CD8-positive, alpha-beta memory T cell (primary cell): ENCODE measurements at places on chromosomes 13 and 19.

- DNase-seq = no peak
Observed at GRCh38 chr13:50494138-50494537, 349.4 kb downstream of the DLEU7 start.

- no peak for DNase-seq
Observed at GRCh38 chr13:113848020-113848419, 15.9 kb downstream of the GAS6 start.

DNA sequence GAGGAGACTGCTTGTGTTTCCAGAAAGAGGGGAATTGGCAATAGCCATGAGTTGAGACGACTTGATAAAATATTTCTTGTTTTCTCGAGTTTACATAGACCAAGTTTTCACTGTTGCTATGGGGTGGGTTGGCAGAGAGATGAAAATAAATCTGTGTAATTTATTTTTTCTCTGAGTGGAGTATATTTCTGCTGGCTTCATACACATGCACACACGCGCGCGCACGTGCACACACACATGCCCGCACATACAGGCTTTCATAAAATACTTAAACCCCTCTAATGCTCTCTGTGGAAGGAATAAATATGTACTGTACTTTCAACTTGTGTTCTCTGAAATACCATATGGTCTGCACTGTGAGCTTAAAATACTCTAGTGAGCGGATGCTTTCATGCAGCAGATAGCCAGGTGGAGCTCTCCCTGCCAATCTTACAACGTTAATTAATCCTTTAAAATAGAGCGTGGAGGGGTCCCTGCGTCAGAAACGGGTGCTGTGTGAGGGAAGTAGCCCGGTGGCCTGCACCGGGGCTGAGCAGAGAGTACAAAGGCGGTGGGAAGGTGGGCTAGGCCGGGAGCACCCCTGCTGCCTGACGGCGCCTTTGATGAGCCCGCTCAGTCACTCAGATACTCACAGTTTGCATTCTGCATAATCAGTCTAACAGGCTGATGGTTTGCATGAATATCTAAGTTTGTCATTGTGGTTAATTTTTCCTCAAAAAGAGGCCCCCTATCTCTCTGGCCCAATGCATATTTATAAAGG is 44.1 kb downstream of the CCNE1 start:
- DNase-seq = no peak

- DNase-seq = no peak
Observed at GRCh38 chr13:49643035-49643646, 14.8 kb downstream of the ARL11 start.

DNA sequence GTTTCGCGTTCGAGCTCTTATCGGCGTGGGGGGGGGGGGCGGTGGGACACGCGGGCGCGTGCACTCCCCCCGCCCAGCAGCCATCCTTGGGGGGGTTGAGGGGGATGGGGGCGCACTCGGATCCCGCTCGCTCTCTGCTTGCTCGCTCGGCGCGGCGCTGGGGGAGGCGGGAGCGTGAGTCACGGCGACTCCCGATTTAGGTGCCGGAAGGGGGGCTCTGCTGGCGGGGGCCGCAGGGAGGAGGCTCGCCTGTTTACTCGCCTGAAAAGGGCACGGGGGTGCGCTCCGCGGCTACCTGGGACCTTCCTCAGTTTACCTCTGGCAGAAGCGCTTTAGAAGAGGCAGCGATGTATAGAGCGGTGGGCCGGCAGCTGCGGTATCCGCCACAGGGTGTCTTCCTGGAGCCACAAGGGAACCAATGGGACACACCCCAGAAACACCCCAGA is 1.1 kb upstream of the PDE4A start:
- DNase-seq = peak; percentile 54

DNA sequence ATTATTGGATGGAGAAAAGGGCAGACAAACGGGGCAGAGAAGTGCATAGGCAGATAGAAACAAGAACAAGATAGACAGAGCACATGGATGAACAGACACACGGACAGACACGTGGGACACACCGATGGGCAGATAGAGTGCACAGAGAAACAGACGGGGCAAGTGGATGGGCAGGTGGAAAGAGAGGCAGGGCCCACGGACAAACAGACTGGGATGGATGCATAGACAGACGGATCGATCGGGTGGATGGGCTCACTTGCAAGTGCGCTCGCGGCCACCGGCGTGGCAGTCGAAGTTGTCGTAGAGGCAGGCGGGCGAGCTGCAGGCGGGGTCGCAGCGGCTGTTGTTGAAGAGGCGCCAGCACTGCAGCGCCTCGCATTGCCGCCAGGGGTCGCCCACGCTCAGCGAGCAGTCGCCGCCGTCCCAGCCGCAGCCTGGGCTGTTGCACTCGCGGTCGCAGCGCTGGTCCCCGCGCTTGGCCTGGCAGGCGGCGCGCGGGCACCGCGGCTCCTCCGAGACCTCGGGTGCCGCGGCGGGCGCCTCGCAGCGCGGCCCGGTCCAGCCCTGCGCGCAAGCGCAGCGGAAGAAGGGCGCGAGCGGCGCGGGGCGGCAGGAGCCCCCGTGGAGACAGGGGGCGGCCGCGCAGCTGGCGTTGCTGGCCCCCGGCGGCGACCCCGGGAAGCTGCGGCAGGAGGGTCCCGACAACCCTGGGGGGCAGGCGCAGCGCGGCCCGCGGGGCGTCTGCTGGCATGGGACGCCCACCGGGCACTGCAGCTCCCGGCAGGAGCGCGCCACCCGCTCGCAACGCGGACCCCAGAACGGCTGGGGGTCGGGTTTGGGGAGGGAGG is 23.3 kb downstream of the NOTCH3 start:
- DNase-seq = peak; percentile 79

DNA sequence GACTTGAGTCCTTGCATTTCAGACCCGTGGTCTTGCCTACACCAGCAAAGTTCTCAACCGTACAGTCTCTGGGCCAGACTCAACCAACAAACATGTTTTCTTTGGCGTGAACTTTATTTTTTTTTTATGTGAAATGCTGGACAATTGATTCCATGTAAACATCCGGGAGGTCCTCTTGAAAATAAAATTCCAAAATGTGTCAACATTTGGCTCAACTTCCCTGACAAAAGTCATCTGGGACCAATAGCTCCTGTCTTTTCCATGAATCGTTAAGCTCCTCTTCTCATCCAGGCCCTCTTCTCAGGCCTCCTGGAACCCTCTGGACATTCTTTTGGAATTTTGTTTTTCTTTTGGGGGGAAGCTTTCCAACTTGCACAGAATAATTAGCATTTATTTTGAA is 2.7 kb downstream of the ALDH16A1 start:
- no peak for DNase-seq

DNA sequence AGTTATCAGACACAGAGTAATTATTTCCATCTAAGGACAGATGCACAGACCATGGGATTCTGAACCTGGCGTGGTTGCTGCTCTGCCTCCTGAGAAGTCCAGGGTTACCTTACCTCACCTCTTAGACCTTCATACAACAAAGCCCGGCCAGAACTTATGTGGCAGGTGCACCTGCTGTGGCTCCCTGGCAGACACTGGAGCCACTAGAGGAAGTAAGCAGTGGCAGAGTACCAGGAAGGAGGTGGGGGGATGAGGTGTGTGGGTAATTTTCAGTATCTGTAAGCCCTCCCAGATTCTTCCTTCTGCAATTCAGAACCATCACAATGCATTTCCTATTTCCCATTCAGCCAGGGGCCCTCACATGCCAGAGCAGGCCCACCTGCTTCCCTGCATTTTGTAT is 106.1 kb upstream of the DOCK9 start:
- DNase-seq = no peak

DNA sequence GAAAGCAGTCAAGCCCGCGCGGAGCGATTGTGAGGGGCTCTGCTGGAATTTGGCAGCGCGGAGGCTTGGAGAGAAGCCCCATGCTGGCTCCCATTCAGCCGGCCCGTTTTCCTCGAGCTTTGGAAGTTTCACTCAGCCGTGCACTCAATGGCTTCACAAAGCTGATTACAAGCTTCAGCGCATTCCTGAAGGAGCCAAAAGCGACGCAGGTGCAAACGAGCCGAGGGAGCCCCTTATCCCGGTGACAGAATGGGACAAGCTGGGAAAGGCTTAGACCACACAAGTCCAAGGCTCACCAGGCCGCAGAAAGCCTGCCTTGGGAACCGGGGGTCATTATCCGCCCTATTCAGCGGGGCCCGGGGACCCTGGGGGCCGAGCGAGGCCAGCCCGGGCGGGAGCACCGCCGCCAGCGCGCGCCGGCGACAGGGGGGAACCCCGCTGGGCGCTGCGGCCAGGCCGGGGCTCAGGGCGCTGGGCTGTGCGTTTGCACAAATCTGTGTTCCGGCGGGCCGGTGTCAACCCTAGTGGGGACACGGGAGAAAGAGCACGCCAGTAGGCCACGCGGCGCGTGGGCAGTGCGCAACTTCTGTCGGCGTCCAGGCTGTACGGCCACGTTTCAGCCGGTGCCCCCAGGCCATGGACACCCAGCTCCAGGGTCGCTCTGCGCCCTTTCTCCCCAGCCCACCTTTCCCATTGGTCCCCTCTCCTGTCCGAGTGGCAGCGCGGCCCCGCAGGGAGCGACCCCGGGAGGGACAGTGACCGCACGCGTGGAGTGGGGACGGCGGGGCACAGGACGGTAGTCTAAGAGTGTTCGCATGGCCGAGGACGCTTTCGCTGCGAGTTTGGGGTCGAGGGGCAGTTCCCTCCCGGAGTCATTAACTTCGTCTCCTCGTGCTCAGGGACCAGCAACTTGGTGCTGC is 37.3 kb downstream of the SOX1 start:
- DNase-seq = no peak

GRCh38 chr13:85503797-85504196 is 295.4 kb downstream of the SLITRK6 start:
- DNase-seq = no peak

DNA sequence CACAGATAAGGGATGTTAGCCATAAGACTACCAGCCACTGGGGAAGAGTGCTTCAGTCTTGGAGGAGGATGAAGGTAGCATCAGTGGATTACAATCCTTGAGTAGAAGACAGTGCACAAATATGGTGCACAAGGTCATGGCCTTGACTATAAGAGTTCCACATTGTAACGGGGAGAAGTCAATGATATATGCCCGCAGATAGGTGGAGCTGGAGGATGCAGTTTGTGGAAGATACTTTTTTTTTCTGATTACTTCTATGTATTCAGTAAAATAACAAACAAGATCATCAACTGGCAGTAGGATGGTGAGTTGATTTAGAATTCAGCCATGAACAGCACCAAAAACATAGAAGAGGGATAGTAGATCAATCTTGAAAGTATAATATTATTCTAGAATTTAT is 926.8 kb upstream of the MIR17HG start:
- no peak for DNase-seq

DNA sequence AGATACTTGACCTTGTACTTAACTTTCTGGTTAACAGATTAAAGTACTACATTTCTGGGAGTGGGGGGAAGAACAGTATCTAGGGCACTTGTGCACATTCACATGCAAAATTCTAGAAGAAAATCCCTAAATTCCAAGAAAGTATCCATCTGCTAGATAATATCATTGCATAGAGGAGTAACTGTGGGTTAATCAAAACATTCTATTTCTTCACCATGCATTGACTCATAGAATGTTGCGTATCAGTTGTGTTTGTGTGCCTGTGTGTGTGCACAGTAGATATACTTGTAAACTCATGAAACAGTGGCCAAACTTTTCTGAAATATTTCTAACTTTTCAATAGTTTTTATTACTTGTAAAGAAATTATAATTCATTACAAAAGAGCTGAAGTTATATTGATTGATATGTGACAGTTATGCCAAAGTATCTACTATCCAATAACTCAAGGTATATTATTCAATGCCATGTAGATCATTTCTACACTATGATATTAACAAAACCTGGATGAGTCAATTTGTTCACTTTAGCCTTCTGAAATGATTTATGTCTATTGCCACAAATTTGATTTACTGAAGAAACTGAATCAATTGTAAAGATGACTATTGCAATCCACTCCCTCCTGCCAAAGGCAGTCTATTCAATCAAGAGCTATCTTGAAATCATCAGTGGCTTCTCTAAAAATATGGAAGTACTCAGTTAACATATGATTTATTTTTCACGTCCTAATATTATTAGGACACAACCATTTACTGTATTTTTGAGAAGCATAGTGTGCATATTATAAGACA is 756.7 kb upstream of the ARGLU1 start:
- no peak for DNase-seq

GRCh38 chr19:16013851-16014840 is 62.1 kb upstream of the TPM4 start:
- no peak for DNase-seq

- no peak for DNase-seq
Observed at GRCh38 chr13:32790731-32791130, 204.5 kb downstream of the PDS5B start.

GRCh38 chr13:67643516-67644055 is 413.4 kb upstream of the PCDH9 start:
- DNase-seq = no peak

DNA sequence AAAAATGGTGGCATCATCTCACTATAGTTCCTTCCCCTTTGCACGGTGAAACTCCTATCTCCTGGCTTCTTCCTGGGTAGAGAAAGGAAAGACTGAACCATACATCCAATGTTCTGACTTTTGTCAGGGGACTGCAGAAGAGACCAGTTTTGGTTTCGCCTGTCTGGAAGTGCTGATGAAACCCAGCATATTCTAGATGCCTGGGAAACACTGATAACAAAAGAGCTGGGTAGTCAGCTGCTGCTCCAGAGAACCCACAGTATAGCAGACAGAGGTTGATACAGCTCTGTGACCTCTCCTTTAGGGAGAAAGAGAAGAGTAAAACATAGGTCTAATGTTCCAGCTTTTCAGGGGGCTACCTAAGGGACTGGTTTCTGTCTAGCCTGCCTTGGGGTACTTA is 695.3 kb downstream of the DIAPH3 start:
- no peak for DNase-seq

- no peak for DNase-seq
Observed at GRCh38 chr19:50558449-50558848, 9.8 kb downstream of the LRRC4B start.

DNA sequence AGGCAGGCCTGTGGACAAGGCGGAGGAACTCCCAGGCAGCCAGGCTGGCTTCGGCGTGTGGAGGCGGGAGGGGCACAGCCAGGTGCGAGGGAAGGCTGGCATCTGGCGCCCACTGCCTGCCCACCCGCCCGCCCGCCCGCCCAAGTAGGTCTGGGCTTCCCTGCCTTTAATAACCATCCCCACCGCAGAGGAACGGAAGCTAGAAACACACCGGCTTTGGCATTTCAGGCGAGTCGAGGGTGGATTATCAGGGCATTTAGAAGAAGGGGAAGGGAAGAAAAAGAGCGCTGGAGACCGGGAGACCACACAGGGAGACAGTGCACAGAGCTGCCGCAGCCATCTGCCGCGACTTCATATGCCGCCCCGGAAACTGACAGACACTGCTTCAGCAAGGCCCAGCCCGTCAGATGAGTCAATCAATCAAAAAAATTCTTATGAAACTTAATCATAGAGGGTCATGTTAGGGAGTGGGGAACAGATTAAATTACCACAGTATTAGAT is 199.7 kb downstream of the TSHZ3 start:
- DNase-seq = no peak

GRCh38 chr19:17328517-17329365 is 5.9 kb downstream of the ANO8 start:
- DNase-seq = peak; percentile 28

- no peak for DNase-seq
Observed at GRCh38 chr13:60331249-60332012, 65.6 kb upstream of the TDRD3 start.
